H9 (cell line): ENCODE measurements at places on chromosomes 3 and 15. TPM values are rescaled to one million over a fixed set of nuclear protein-coding genes. Genes with fewer than 3 reads are reported as not detected.

DNA sequence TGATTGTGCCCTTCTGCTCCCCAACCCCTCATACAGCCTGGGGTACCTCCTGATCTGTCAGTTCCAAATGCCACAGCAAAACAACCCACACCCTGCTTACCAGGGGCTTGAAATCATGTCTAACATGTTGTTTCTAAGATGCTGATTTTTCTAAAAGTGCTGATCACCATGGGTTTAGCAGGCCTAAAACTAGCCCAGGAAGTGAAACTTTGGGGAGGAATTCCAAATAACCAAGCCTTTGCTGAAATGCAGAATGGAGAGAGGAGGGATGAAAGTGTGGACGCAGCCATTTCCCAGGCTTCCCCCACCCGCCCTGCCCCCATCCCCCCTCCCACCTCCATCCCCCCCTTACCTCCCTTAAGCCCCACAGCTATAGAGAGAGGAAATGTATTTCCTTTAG lies 2.0 kb upstream of the HRH1 start:
- no peak for DNase-seq
- H3K27me3 ChIP-seq: peaks cover 19% of the 10 kb centered on the region; the same call in 1 of the 2 replicates
- no peaks in the 10 kb centered on the region for H3K4me1 ChIP-seq

DNA sequence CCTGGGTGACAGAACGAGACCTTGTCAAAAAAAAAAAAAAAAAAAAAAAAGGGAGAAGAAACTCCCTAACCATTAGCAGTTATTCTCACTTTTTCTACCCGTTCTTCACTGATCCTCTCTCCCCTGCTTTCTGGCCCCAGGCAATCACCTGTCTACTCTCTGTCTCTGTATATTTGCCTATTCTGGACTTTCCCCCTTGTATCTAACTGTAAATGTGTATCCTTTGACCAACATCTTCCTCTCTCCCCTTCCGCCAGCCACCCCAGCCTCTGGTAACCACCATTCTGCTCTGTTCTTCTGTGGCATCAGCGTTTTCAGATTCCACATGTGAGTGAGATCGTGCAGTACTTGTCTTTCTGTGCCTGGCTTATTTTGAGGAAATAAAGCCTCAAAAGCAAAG lies 6.9 kb downstream of the CYFIP1 start:
- no peaks in the 10 kb centered on the region; the same call in 1 of the 2 replicates for H3K27me3 ChIP-seq
- H3K36me3 ChIP-seq: no peaks in the 10 kb centered on the region
- DNase-seq: no peak
- no peak overlapping the region for H3K4me3 ChIP-seq
- no peak overlapping the region for H3K27ac ChIP-seq

DNA sequence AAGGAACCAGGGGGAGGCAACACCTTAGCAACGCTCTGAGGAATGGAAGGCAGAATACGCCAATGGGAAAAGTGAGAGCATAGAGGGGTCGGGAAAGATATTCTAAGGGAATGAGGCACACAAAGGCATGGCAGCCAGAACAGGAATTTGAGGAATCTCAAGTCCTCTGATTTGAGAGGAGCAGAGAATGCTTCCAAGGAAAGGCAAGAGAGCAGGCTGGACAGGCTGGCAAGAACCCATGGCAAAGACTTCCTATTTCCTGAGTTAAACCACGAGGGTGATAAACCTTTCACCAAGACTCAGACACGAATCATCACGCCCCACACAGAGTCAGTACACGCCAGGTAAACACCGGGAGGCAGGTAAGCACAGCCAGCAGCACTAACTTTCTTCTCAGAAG lies 109.8 kb downstream of the IGF2BP2 start:
- peak; percentile 67 for DNase-seq
- 0 out of 2 replicates have a peak, but pooled peaks cover 3% of the 10 kb centered on the region for H3K36me3 ChIP-seq
- H3K4me3 ChIP-seq: no peak overlapping the region; the same call in 1 of the 2 replicates
- no peaks in the 10 kb centered on the region for H3K27me3 ChIP-seq

- H3K36me3 ChIP-seq: peaks cover 4% of the 10 kb centered on the region
- H3K27ac ChIP-seq: no peak overlapping the region
- no peak for DNase-seq
- H3K4me3 ChIP-seq: no peak overlapping the region
Measured at GRCh38 chr3:47954567-47954966, 61.6 kb downstream of the MAP4 start.

GRCh38 chr3:9749296-9749644 lies 482 bp upstream of the OGG1 start:
- no peaks in the 10 kb centered on the region for H3K4me1 ChIP-seq
- peak overlapping the region; percentile 94 for H3K4me3 ChIP-seq
- no peak overlapping the region for H3K27ac ChIP-seq
- H3K27me3 ChIP-seq: no peaks in the 10 kb centered on the region

DNA sequence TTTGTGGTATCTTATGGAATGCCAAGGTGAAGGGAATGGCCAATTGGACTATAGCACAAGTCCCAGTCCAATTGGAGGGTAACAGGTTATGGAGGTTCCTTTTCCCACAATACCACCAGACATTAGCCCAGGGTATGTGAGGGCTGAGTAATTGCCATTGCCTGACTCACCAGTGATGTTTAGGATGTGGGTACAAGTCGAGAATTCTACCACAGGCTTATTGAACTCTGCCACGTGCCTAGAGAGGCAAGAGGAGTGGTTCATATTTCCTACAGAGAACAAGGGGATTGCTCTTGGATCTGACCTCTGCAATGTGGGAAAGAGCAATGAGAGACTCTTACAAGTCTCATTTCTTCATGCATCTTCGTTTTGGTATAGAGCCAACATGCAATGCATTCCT lies 85.0 kb upstream of the XCR1 start:
- no peaks in the 10 kb centered on the region for H3K27me3 ChIP-seq
- no peak overlapping the region for H3K4me3 ChIP-seq
- H3K36me3 ChIP-seq: no peaks in the 10 kb centered on the region; the same call in 2 of the 3 replicates
- H3K4me1 ChIP-seq: peaks cover 3% of the 10 kb centered on the region; the same call in 1 of the 2 replicates
- no peak overlapping the region for H3K27ac ChIP-seq

- no peak overlapping the region for H3K4me3 ChIP-seq
- no peaks in the 10 kb centered on the region for H3K27me3 ChIP-seq
- no peaks in the 10 kb centered on the region for H3K4me1 ChIP-seq
- no peak overlapping the region for H3K27ac ChIP-seq
- H3K36me3 ChIP-seq: peaks cover 4% of the 10 kb centered on the region; the same call in 2 of the 3 replicates
Measured at GRCh38 chr15:25182736-25183445, 228.1 kb downstream of the SNRPN start.

GRCh38 chr15:39583596-39584265 lies 2.9 kb downstream of the THBS1 start:
- no peak overlapping the region for H3K27ac ChIP-seq
- peaks cover 39% of the 10 kb centered on the region; the same call in 2 of the 3 replicates for H3K36me3 ChIP-seq
- peak overlapping the region; percentile 19; the same call in 1 of the 2 replicates for H3K4me3 ChIP-seq
- H3K27me3 ChIP-seq: no peaks in the 10 kb centered on the region
- DNase-seq: peak; percentile 49

- no peak overlapping the region for H3K27ac ChIP-seq
- H3K4me3 ChIP-seq: no peak overlapping the region
- no peaks in the 10 kb centered on the region for H3K4me1 ChIP-seq
- DNase-seq: no peak
- H3K27me3 ChIP-seq: no peaks in the 10 kb centered on the region
Measured at GRCh38 chr3:171851660-171852058, 8.5 kb downstream of the TMEM212 start.

DNA sequence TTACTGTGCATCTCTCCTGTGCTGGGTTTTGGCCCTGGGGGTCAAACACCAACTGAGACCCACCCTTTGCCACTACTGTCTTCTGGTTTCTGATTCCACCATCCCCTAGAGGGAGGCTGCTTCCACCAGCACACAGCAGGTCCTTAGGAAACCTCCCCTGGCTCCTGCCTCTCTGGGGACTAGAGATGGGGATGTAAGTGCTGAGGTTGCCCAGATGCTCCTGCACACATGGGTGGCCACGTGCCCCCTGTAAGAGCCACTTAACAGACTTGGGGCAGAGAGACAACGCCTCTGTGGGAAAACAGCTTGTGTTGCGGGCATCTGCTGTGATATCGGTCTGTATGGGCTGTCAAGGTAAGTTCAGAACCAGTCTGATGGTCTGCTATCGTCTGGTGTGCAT lies 83.4 kb downstream of the ATP2B2 start:
- no peak overlapping the region for H3K4me3 ChIP-seq
- no peaks in the 10 kb centered on the region for H3K36me3 ChIP-seq
- H3K27ac ChIP-seq: no peak overlapping the region
- H3K4me1 ChIP-seq: no peaks in the 10 kb centered on the region

- H3K27me3 ChIP-seq: no peaks in the 10 kb centered on the region
- H3K4me3 ChIP-seq: no peak overlapping the region
- H3K4me1 ChIP-seq: peaks cover 7% of the 10 kb centered on the region; the same call in 1 of the 2 replicates
- no peak for DNase-seq
- H3K27ac ChIP-seq: no peak overlapping the region
Measured at GRCh38 chr3:65894126-65894525, 144.6 kb downstream of the MAGI1 start.

DNA sequence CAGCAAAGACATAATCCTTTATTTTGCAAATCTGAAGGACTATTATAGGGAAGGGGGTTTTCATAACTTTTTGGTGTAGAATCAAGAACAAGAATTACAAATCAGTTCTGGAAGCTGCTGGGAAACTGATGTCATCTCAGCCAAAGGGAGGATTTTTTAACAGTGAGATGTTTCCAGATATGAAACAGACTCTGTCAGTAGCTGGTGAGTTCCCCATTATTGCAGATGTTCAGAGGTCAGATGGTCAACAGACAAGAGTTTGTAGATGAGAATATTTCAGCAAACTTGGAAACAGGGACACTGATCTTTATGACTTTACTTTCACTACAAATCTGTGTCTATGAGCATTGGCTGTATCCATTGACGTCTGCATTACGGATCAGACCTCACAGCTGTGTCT lies 71.9 kb upstream of the LPP start:
- H3K4me1 ChIP-seq: no peaks in the 10 kb centered on the region
- H3K4me3 ChIP-seq: no peak overlapping the region
- peaks cover 4% of the 10 kb centered on the region; the same call in 1 of the 3 replicates for H3K36me3 ChIP-seq
- no peak for DNase-seq

GRCh38 chr3:23474580-23475357 lies 271.6 kb downstream of the UBE2E2 start:
- no peak overlapping the region for H3K4me3 ChIP-seq
- H3K36me3 ChIP-seq: peaks cover 2% of the 10 kb centered on the region; the same call in 1 of the 3 replicates
- H3K27ac ChIP-seq: peak overlapping the region; percentile 23
- no peaks in the 10 kb centered on the region for H3K27me3 ChIP-seq
- no peak for DNase-seq
- H3K4me1 ChIP-seq: no peaks in the 10 kb centered on the region

- H3K27ac ChIP-seq: no peak overlapping the region
- no peaks in the 10 kb centered on the region for H3K27me3 ChIP-seq
- no peaks in the 10 kb centered on the region for H3K4me1 ChIP-seq
- H3K36me3 ChIP-seq: no peaks in the 10 kb centered on the region
Measured at GRCh38 chr3:182765287-182765686, 28.0 kb upstream of the ATP11B start.

DNA sequence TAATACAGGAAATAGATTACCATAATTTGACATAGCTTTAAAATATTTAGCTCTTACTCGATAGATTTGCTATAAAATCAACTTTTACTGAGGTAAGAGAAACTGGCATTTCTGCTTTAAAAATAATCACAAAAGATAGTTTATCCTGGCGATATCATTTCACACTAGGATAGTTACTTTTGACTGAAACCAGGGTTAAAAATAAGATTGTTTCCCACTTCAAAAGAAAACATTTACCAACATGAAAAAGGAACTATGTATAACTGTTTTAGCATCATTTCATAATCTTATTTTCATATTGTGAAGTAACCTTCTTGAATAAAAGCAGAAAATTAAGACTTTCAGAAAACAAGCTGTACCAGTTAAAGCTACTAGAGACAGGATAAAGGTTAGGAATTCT lies 15.3 kb downstream of the PSMD6 start:
- no peak overlapping the region for H3K4me3 ChIP-seq
- no peaks in the 10 kb centered on the region for H3K27me3 ChIP-seq
- H3K36me3 ChIP-seq: peaks cover 29% of the 10 kb centered on the region
- no peaks in the 10 kb centered on the region for H3K4me1 ChIP-seq
- no peak overlapping the region for H3K27ac ChIP-seq
- DNase-seq: no peak

GRCh38 chr3:50600841-50601591 lies 10.6 kb downstream of the CISH start:
- no peak overlapping the region for H3K27ac ChIP-seq
- DNase-seq: no peak
- H3K4me1 ChIP-seq: no peaks in the 10 kb centered on the region
- no peaks in the 10 kb centered on the region for H3K27me3 ChIP-seq
- no peaks in the 10 kb centered on the region for H3K36me3 ChIP-seq

Gene DNAJA4
- 0.13 and 0.35 TPM in 2 replicates for total RNA-seq

Gene PPARG
- 0.42 TPM in 1 of 2 replicates, not detected in the other for total RNA-seq

Gene ZBTB11
- 14.8 and 15.8 TPM in 2 replicates for total RNA-seq

Gene COL6A5
- total RNA-seq: 0.04 TPM in 2 replicates

Gene CHRM5
- total RNA-seq: not detected in 2 replicates

Gene IL16
- total RNA-seq: 0.18 and 0.28 TPM in 2 replicates
